T-helper 9 cell (primary cell): ENCODE measurements at places on chromosomes 3 and 15.
A peak's percentile ranks its signal among the peaks of the same experiment; 100 is the strongest.

GRCh38 chr3:8456412-8456811 is 45.2 kb upstream of the LMCD1 start:
- DNase-seq, result no peak

- no peak for DNase-seq
These were observed 73.6 kb downstream of the GMPS start for GRCh38 chr3:155944081-155944480.

DNA sequence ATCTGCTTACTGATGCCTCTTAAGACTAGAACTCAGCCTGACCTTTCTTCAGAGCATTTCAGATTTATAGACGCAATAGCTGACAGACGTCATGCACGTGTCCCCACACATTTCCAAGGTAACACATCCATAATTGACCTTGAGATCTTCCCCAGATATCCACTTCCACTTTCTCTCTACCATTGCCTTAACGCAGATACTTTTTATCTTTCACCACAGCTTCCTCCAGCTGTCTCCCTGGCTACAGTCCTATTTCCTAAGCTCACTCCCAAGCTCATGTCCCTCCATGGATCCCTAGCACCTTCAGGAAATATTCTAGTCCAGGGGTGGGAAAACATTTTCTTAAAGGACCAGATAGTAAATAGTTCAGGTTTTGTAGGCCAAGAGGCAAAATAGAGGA is 173.0 kb upstream of the MITF start:
- DNase-seq, result no peak

- no peak for DNase-seq
These were observed 810.2 kb upstream of the ALCAM start for GRCh38 chr3:104556372-104557078.

- DNase-seq, result peak; percentile 1
These were observed 397.5 kb upstream of the ATP10A start for GRCh38 chr15:26260517-26261133.

- peak; percentile 27 for DNase-seq
These were observed 37.6 kb downstream of the NCEH1 start for GRCh38 chr3:172673210-172673679.

- DNase-seq, result no peak
These were observed 62.9 kb upstream of the VGLL4 start for GRCh38 chr3:11706604-11707003.

DNA sequence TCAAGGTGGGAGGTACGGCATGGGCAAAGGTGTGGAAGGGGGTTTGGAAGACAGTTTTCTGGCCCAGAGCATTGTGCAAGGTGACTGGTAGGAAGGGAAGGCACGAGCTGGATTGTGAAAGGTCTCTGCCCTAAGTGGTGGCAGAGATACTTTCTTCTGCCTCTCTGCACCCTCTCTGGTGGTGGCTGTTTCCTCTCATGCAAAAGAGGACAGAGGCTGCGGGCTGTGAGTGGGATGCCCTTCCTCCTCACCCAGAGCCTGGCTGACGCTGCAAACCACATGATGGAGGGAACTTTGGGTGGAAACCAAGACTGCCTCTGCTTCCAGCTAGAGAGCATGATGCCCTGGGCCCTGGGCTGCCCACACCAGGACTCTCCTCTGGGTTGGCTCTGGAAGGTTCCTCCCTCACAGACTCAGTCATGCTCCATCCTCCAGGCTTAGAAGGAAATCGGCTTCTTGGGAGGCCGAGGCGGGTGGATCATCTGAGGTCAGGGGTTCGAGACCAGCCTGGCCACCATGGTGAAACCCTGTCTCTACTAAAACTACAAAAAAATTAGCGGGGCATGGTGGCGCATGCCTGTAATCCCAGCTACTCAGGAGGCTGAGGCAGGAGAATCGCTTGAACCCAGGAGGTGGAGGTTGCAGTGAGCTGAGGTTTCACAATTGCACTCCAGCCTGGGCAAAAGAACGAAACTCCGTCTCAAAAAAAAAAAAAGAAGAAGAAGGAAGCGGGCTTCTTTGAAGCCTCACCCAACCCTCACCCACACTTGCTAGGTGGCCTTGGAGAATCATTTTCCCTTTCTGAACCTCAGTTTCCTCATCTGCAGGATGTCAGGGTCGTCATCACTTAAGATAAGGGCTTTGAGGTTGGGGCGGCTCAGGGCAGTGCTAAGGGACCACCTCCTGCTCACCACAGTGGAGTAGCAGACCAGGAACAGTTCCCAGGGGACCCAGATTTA is 8.3 kb downstream of the PSTPIP1 start:
- peak; percentile 58 for DNase-seq

GRCh38 chr15:86444527-86444926 is 364.9 kb downstream of the AGBL1 start:
- DNase-seq, result no peak

DNA sequence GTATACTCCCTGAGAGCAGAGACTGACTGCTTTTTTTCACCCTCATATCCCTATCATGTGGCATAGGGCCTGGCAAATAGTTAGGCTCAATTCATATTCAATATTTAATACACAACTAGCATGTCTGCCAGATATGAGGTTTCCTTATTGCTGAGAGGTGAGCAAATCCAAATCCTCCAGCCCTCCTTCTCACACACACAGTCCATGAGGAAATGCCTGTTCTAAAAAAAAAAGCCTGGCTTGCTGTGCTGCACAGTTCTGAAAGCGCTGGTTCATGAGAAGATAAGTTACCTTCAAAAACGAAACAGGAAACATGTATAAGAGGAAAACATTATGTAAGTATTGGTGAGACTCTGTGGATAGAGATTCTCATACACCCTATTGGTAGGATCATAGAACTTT is 15.5 kb upstream of the ACAP2 start:
- no peak for DNase-seq

DNA sequence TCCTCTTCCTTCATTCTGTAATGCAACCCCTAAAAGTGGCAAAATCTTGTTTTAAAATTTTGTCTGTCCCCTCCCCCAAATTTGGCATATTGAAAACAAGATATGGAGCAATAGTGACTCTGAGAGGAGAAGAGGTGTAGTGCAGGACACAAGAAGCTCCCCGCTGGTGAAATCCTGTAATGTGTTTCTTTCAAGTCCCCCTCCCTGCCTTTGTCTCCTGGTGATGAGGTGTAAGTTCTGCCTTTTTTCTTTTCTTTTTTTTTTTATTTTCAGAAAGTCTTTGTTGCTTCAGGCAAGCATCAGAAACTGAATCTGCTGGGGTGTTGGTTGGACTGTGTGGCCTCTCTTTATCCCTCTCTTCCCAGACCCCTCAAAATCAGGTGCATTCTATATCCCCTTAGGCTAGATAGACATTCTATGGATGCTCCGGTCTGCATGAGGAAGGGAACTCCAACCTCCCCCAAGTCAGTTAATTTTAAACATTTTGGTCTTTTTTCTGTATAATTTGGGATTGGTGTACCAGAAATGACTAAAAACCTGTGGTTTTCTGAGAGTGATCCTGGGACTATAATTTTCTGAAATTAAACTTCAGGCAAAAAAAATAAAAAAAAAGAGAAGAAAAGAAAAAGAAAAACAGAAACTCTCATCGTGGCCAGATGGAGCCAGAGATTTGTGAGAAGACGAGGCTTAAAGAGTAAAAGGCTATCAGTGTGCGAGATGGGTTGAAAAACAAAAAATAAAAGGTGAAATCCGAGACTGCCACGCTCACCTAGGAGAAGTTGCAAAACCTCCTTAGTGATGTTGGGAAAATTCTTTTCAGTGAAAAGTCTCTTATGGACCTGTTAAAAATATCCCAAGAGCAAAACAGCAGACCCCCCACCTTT is 21.4 kb downstream of the ACKR2 start:
- no peak for DNase-seq

DNA sequence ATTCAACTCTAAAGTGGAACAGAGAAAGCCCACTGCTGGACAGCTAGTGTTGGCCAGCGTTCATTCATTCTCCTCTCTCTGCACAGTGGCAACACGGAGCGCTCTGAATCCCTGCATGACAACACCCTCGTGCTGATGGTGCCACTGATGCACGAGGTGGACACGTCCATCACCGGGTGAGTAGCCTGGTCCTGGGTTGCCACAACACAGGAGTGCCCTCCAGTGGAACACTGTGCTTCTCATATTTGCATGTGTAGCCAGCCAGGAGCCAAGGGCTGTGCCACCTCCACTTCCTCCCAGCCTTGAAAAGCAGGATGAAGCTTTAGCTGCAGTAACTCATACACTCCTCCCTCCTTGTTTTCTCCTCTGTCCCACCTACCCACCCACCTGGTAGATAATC is 120.0 kb upstream of the CTDSPL start:
- no peak for DNase-seq
